Sigmoid colon (tissue), 7 donors: ENCODE measurements at places on chromosomes 3 and 15. TPM values are rescaled to one million over a fixed set of nuclear protein-coding genes. Genes with fewer than 3 reads are reported as not detected.
A peak's percentile ranks its signal among the peaks of the same experiment; 100 is the strongest.

DNA sequence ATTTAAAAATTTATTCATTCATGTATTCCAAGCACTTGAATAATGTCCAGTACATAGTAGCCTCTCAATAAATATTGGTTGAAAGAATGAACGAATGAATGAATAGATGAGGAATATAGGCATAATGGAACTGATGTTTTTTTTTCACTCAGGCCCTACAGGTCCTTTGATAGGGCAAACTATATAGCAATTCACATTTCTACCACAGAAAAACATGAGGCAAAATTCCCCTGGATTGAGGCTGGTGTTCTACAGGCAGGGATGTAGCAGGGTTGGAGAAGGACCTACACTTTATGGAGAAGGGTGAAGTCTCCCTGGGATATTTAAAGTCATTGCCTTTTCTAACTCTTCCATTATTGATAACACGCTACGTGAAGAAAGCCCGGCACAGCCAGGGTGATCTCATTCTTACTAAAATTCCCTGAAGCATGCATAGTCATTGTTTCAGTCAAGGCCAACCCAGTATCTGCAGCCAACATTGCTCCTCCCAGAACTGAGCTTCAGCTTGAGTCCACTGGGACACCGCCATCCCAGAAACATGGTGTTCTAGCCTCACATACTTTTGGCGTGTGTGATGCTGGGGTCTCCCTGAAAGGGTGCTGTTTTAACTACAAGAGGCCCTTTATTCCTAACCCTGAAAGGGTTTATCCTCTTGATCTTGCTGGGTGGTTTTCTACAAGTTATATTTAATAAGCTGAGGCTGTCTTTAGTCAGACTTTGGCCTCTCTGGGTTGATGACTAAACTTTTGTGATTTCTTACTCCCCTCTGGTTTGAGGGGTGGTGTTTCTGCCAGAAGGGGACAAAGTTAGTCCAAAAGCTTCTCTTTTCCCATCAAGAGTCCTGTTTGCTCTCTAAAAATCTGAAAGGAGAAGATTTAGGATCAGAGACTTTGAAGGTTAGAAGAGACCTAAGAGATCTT is 25.9 kb upstream of the FBN1 start:
- peak overlapping the region; percentile 10 for H3K27ac ChIP-seq
- DNase-seq = peak; percentile 89
- no peaks in the 10 kb centered on the region for H3K4me1 ChIP-seq
- no peaks in the 10 kb centered on the region for H3K36me3 ChIP-seq
- H3K4me3 ChIP-seq = no peak overlapping the region

Gene ZNF662
- 9.3 TPM for total RNA-seq

GRCh38 chr3:177357352-177358090 is 160.2 kb upstream of the TBL1XR1 start:
- H3K36me3 ChIP-seq = no peaks in the 10 kb centered on the region
- peak overlapping the region; percentile 19 for H3K4me3 ChIP-seq
- peaks cover 55% of the 10 kb centered on the region for H3K4me1 ChIP-seq
- DNase-seq = no peak

Gene GPR149
- total RNA-seq = not detected

GRCh38 chr3:126213379-126214028 is 33.1 kb upstream of the ALDH1L1 start:
- peak overlapping the region; percentile 36 for H3K4me3 ChIP-seq
- H3K27me3 ChIP-seq = no peaks in the 10 kb centered on the region
- peak; percentile 55 for DNase-seq
- no peaks in the 10 kb centered on the region for H3K36me3 ChIP-seq

Gene GRK7
- total RNA-seq = not detected

DNA sequence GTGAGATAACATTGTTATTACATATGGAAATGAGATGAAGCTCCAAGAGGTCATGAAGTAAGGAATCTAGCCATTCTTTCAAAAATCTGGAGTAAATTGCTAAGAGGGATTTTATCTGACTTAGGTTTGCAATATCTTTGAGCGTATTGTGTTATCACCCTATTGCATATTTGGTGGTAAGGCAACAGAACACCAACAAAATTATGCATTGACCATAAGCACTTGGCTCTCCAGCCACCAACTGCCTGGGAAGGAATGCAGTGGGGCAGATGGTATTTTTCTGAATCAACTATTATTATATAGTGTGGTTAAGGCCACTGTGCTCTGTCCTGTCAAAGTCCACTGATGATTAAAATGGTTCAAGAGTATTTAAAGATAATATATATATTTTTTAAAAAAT is 287.9 kb upstream of the SEMA6D start:
- no peak for DNase-seq
- no peaks in the 10 kb centered on the region for H3K27me3 ChIP-seq
- no peaks in the 10 kb centered on the region for H3K36me3 ChIP-seq
- no peaks in the 10 kb centered on the region for H3K4me1 ChIP-seq
- no peak overlapping the region for H3K27ac ChIP-seq

GRCh38 chr3:159763011-159763601 is 225.5 kb upstream of the IL12A start:
- peaks cover 42% of the 10 kb centered on the region for H3K4me1 ChIP-seq
- no peaks in the 10 kb centered on the region for H3K36me3 ChIP-seq
- H3K27me3 ChIP-seq = no peaks in the 10 kb centered on the region
- DNase-seq = peak; percentile 92
- H3K4me3 ChIP-seq = peak overlapping the region; percentile 91
- peak overlapping the region; percentile 100 for H3K27ac ChIP-seq

- no peak for DNase-seq
- no peaks in the 10 kb centered on the region for H3K27me3 ChIP-seq
- peaks cover 23% of the 10 kb centered on the region for H3K4me1 ChIP-seq
- no peaks in the 10 kb centered on the region for H3K36me3 ChIP-seq
These were observed 90.6 kb downstream of the LIPC start for GRCh38 chr15:58522391-58522790.

DNA sequence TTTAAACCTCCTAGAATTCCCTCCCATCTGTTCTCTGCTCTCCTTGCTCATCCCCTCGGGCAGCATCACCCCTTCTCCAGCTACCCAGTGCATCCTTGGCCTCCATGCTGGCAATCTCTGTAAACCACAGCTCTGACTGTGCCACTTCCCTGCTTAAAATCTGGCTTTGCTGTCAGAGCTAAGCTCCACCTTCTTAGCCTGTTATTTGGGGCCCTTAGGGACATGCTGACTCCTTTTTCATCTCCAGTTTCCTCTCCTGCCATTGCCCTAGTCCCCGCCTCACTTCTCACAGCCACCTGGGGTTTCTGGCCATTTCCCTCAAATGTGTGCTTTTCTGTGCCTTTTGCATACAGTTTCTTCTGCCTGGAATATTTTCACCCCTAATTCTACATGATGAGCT is 5.7 kb downstream of the SLC6A20 start:
- no peak overlapping the region for H3K27ac ChIP-seq
- no peak overlapping the region for H3K4me3 ChIP-seq
- DNase-seq = no peak
- H3K4me1 ChIP-seq = peaks cover under 1% of the 10 kb centered on the region
- H3K36me3 ChIP-seq = no peaks in the 10 kb centered on the region

GRCh38 chr3:102207151-102207571 is 227.7 kb upstream of the ZPLD1 start:
- no peaks in the 10 kb centered on the region for H3K27me3 ChIP-seq
- no peaks in the 10 kb centered on the region for H3K36me3 ChIP-seq
- H3K4me1 ChIP-seq = no peaks in the 10 kb centered on the region
- no peak overlapping the region for H3K4me3 ChIP-seq

- H3K36me3 ChIP-seq = no peaks in the 10 kb centered on the region
- no peaks in the 10 kb centered on the region for H3K27me3 ChIP-seq
- no peak for DNase-seq
- no peaks in the 10 kb centered on the region for H3K4me1 ChIP-seq
- H3K27ac ChIP-seq = no peak overlapping the region
- no peak overlapping the region for H3K4me3 ChIP-seq
These were observed 160.8 kb upstream of the MANF start for GRCh38 chr3:51224283-51224682.

Gene CTXND1
- total RNA-seq = 0.71 TPM

DNA sequence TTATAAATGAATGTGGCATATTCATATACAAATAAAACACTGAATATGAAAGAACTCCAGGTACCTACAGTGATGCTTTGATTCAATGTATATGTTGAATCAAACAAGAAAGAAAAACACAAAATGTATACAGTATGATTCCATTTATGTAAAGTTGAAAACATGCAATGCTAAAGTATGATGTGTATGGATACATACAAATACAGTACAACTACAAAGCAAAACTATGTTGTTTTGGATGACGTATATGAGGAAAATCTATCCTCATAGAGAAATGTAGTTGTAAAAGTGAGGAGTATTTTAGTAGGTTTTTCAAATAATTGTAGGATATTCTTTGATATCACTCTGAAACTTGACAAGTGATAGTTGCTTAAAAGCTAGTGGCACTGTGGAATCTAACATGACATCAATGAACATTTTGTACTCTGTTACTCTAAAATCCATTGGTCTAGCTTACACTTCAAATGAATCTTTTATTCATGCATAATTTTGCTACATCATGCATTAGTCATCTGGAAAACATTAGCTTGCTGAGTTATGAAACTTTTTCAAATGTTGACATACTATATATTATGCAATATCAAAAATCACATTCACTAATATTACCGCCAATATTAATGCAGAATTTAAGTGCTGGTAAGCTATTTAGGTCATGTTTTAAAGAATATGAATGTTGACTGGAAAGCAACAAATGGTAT is 278.1 kb upstream of the CHRNA7 start:
- H3K4me3 ChIP-seq = no peak overlapping the region
- no peaks in the 10 kb centered on the region for H3K27me3 ChIP-seq
- no peak for DNase-seq
- H3K27ac ChIP-seq = no peak overlapping the region

GRCh38 chr3:54882129-54882833 is 45.6 kb downstream of the LRTM1 start:
- H3K36me3 ChIP-seq = no peaks in the 10 kb centered on the region
- no peak overlapping the region for H3K4me3 ChIP-seq
- H3K27me3 ChIP-seq = no peaks in the 10 kb centered on the region
- no peak for DNase-seq

Gene CDV3
- total RNA-seq = 102 TPM

DNA sequence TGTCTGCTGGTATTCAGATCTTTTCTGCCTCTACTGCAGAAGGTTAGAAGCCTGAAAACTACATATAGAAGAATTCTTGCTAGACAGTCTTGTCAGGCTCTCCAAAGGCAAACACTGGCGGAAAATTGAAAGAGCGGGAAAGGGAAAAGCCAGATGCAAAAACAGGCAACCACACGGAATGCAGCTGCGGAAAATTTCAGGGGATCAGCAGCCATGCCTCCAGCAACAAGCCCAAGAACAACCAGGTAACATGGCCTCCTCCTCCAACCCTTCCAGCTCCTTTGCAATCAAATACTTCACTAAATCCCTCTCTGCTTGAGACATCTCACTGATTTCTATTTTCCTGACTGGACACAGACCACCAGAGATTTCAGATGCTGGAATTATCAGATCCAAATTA is 9.6 kb downstream of the UBP1 start:
- no peak overlapping the region for H3K4me3 ChIP-seq
- no peak overlapping the region for H3K27ac ChIP-seq
- peaks cover under 1% of the 10 kb centered on the region for H3K36me3 ChIP-seq
- peaks cover 53% of the 10 kb centered on the region for H3K4me1 ChIP-seq

DNA sequence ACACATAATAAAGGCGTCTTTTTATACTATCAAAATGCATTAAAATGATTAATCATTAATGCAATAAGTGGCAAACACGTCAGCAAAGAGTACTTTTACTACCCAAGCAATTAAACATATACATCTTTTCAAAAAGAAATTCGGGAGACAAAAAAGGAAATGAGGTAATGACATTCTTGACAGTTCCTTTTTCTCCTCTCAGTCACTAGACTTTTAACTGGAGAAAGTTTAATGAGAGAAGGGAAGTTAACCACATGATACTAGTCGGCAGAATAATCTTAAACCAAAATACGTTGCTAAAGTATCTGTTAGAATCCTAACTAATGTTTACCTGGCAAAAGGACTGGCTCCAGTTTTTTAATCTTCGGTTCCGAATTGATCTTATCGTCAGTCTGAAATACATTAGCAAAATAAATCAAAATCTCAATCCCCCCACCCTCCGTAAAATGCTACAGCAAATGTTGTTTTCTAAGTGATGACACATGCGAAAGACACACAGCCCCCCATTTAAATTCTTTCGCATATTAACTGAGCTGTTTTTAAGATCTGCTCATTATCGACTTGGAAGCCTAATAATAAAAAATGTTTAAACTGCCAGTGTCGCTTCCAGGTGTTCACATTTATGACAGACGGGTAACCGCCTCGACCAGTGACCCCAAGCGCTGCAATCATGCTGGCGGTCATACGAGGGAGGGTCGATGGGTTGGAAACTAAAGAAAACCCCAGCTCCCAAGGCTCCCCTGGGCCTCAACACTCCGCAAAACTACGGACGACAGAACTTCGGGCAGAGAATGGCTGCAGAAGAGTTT is 778 bp downstream of the MTMR10 start:
- no peaks in the 10 kb centered on the region for H3K27me3 ChIP-seq
- DNase-seq = no peak
- H3K4me1 ChIP-seq = no peaks in the 10 kb centered on the region
- H3K27ac ChIP-seq = peak overlapping the region; percentile 92

- no peak overlapping the region for H3K4me3 ChIP-seq
- no peaks in the 10 kb centered on the region for H3K27me3 ChIP-seq
- no peak for DNase-seq
- no peak overlapping the region for H3K27ac ChIP-seq
- H3K4me1 ChIP-seq = no peaks in the 10 kb centered on the region
- no peaks in the 10 kb centered on the region for H3K36me3 ChIP-seq
These were observed 58.9 kb downstream of the SLMAP start for GRCh38 chr3:57815036-57815435.

DNA sequence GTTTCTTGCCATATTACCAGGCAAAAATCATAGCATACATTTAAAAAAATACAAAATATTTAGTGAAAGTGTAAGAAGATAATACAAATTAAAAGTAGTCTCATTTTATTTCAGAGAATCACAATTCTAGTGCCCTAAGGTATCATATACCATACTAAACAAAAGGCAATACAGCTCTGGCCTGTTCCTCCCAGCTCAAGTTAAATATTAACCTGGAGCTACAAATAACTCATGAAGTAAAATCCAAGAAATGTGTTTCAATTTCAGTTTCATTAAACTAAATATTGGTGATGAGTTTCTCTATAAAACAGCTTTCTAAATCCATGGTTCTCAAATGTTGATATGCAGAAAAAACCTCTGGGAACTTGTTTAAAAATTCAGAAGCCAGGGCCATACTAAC is 67.7 kb downstream of the INO80 start:
- no peak overlapping the region for H3K27ac ChIP-seq
- no peak for DNase-seq
- H3K27me3 ChIP-seq = no peaks in the 10 kb centered on the region
- H3K36me3 ChIP-seq = peaks cover 98% of the 10 kb centered on the region
- no peaks in the 10 kb centered on the region for H3K4me1 ChIP-seq

GRCh38 chr3:58742239-58742638 is 75.7 kb upstream of the FAM3D start:
- DNase-seq = no peak

GRCh38 chr3:195911041-195911945 is 2.9 kb upstream of the TNK2 start:
- DNase-seq = peak; percentile 26
- H3K27me3 ChIP-seq = no peaks in the 10 kb centered on the region
- no peak overlapping the region for H3K27ac ChIP-seq
- no peak overlapping the region for H3K4me3 ChIP-seq
- H3K36me3 ChIP-seq = no peaks in the 10 kb centered on the region
